ENCODE measurements at places on chromosomes 7 and 10. TPM values are rescaled to one million over a fixed set of nuclear protein-coding genes. Genes with fewer than 3 reads are reported as not detected.

ITIH5 gene
- total RNA-seq: 0.30 TPM

FLNC gene
- total RNA-seq: 226 TPM

SPDYE16 gene
- total RNA-seq: not detected

IGF2BP3 gene
- 53.6 TPM for total RNA-seq

SPDYE2B gene
- not detected for total RNA-seq

PAX4 gene
- not detected for total RNA-seq

GRM3 gene
- not detected for total RNA-seq

HOXA4 gene
- 0.89 TPM for total RNA-seq

CYP2C19 gene
- total RNA-seq: not detected

FXYD4 gene
- not detected for total RNA-seq

CCDC71L gene
- 23.9 TPM for total RNA-seq

CYP3A7 gene
- 0.30 TPM for total RNA-seq

ORAI2 gene
- total RNA-seq: 71.9 TPM

ELN gene
- 0.59 TPM for total RNA-seq
